ENCODE measurements at places on chromosomes 4 and X.
A peak's percentile ranks its signal among the peaks of the same experiment; 100 is the strongest.

GRCh38 chr4:99608417-99608816, 33.8 kb downstream of the MTTP start:
- no peak for DNase-seq

DNA sequence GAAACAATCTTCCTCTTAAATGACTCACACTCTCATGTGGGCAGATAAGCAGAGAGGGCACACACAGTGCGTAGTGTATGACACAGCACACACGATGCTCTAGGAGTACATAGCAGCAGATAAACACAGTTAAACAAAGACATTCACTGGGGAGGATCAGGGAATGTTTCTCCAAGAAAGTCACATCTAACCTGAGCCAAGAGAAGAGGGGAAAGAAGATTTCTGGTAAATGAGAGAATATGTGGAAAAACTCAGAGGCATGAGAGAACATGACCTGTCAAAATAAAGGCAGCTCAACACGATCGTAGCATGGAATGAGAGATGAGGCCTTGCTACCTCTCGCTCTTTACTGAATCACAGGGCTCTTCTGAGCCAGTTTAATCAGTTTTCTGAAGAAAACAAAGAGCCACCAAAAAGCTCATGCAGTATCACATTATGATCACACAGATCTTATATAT, 251.0 kb downstream of the ANK2 start:
- DNase-seq, result peak; percentile 68

DNA sequence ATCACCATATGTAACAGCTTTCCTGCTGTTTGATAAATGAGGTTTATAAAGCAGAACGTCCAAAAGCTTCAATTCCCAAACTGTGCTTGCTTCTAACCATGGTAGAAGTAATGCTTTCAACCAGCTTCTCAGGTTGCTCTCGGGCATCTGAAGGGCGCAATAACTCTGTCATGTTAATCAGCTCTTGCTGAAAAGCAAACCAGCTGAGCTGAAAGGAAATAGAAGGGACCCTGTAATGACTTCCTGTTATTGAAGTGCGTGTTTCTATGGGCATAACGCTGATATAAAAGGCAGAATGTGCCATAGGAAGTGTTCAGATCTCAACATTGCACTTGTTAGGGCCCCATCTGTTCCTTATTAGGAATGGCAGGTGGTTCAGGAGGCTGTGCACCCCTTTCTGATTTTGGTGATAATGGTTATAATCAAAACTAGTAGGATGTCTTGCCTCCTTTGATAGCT, 21.2 kb downstream of the HERC3 start:
- DNase-seq, result no peak

- no peak for DNase-seq
Observed at GRCh38 chr4:38950159-38950558, 82.0 kb downstream of the TMEM156 start.

GRCh38 chr4:76301068-76301774, 5.3 kb upstream of the STBD1 start:
- DNase-seq, result peak; percentile 64

GRCh38 chrX:150160656-150161055, 202.5 kb upstream of the MAMLD1 start:
- no peak for DNase-seq

GRCh38 chr4:169335331-169335730, 64.6 kb upstream of the SH3RF1 start:
- no peak for DNase-seq

DNA sequence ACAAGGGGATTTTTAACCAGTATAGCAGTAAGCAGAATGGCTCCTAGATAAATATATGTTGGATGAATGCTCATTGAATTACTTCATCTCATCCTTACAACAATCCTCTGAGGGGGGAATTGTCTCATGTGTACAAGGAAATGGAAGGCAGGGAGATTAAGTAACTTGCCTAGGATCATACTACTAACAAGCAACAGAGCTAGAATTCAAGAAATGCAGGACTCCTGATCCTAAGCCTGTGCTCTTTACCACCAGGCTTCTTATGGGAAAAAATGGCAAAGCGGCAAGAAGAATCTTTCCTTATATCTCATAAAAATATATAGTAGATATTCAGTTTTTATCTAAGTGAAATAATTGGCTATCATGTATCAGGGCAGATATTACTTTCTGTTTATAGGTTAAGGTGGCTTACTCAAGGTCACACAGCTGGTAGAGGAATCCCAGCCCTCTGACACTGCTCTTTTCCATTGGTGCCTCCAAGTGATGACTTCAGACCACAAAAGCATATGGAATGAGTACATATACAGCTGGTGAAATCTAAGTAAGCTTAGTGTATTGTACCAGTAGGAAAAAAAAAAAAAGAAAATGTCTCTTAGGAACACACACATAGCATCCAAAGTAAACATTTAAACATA, 2.1 kb downstream of the ABHD18 start:
- DNase-seq, result no peak

- no peak for DNase-seq
Observed at GRCh38 chrX:6465756-6466155, 69.2 kb downstream of the VCX3A start.

GRCh38 chr4:148557793-148558192, 115.6 kb upstream of the NR3C2 start:
- DNase-seq, result no peak

GRCh38 chr4:37935026-37935425, 25.2 kb upstream of the PTTG2 start:
- DNase-seq, result no peak

DNA sequence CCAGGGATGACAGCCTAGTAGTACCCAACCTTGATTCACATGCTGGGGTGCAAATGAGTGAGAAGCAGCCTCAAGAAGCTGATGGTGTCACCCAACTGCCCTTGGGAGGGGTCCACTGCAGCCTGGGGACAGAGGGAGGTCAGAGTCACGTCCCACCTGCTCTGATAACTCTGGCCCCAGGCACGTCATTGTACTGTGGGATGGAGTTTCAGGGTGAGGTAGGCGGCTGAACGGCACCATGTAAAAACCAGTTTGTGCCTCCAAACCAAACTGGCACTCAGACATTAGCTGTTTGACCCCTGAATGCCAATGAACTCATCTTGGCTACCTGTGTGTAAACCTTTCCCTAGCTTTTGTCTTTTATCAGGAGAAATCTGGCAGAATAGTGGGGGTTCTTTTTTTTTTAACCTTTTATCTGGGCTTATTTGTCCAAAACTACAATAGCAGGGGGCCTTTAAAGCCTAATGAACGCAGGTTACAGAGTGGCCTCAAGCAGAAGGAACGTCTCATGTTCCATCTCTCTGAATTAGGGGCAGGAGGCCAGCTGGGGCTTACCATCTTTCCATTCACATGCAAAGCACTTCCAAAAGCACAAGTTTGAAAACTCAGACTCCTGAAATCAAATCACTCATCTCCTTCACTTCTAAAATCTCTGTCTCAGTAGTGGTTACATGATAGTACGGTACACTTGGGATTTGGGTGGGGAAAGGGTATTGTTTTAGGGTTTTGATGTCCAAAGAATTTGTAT, 89.4 kb downstream of the IRF2 start:
- no peak for DNase-seq

GRCh38 chr4:143076723-143077122, 108.0 kb upstream of the USP38 start:
- peak; percentile 85 for DNase-seq

GRCh38 chr4:80926446-80926845, 104.1 kb upstream of the BMP3 start:
- no peak for DNase-seq

DNA sequence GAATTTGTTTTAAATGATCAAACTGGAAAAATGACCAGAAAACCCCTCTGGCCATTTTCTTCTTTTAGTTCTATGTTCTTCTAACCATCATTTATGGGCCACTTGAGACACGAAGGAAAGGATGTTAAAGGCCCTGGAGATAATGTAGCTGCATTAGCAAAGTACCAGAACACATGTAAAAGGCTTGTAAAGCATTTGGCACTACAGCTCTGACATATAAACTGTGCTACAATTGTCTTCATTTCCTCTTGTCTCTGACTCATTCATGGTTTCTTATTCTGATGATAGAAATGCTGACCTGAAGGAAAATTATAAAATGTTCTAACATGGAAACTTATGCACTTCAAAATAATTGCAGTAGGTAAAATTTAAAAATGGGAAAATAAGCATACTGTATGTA, 388.7 kb downstream of the FAT4 start:
- DNase-seq, result no peak

DNA sequence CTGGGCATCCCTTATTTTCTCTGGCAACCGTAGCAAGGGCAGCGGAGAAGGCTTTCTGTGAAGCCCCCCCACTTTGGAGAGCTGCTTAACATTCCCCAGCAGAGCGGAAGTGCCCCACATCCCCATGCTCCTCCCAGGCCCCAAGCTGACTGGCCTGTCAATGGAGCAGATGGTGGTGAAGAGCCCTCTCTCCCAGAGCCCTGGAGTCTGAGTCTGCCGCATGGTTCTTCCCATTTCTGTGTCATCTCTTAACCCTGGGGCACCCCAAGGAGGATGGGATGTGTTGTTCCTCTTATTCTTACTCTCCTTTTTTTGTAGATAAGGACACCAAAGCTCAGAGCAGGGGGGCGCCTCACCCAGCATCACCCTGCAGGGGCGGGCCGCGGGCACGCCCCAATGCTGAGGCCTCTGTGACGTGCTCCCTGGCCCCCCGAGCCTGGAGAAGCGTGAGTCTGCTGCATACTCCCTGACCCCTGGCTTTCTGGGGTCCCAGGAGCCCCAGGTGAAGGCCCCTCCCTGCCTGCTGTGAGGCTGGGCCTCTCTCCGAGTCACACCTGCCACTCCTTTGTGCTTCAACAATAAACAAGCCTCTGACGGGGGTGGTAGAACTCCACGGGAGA, 35.9 kb downstream of the ADRA2C start:
- DNase-seq, result no peak

DNA sequence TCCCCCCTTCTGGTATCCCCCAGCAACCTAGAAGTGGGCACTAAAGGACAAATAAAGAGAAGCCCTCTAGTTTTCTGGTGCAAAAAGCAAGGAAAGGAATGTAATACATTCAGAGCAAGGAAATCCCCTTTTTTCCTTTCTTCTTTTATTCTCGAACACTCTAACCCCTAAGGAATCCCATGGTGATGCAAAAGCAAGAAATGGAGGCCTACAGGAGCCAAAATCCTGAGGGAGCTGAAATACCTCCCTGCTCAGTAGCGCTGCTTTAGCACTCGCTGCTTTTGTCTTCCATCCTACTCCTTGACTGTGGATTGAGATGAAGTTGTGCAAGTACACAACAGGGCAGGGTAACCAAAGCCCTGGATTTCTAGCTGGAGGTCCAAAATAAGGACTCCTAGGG, 251.0 kb downstream of the PRDM5 start:
- no peak for DNase-seq

GRCh38 chr4:127781300-127782024, 660 bp upstream of the HSPA4L start:
- DNase-seq, result peak; percentile 33

DNA sequence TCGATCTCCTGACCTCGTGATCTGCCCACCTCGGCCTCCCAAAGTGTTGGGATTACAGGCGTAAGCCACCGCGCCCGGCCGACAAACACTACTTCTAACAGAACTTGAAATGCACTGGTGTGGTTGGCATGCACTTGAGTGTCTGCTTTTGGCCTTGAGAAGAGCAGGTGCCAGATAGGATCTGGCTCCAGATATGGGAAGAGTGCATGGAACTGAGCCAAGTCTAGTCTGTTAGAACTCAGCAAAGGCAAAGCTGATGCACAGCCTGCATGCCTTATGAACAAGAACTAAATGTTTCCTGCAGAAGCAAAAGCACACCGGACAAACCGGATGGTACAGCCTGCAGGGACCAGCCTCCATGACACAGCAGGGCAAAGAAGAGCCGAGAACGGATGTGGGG, 35.1 kb upstream of the TBL1X start:
- DNase-seq, result no peak

- no peak for DNase-seq
Observed at GRCh38 chrX:39716401-39716800, 381.4 kb downstream of the BCOR start.

DNA sequence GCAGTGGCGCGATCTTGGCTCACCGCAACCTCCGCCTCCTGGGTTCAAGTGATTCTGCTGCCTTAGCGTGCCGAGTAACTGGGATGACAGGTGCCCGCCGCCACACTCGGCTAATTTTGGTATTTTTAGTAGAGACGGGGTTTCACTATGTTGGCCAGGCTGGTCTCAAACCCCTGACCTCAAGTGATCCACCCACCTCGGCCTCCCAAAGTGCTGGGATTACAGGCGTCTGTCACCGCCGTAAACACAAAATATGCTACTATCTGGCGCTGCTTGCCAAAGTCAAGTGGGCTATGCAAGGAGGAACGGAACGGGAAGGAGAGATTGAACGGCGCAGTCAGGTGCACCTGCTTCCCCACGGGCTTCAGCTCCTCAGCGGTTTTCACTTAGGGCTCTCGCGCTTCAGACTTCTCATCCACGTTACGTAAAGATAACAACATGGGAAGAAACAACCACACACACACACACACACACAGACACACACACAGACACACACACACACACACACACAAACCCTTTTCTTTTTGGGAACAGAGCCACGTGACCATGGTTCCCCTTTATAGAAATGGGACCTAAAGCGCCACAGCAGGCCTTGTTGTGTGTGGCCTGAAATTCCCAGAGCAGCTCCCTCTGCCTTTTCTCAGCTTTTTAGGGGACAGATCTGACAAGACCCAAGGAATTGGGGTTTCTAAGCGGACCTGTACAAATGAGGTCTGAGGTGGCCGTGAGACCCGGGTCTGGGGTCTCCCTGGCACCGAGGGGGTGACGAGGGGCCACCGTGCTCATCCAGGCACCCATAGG, 1.5 kb downstream of the P2RY8 start:
- no peak for DNase-seq

DNA sequence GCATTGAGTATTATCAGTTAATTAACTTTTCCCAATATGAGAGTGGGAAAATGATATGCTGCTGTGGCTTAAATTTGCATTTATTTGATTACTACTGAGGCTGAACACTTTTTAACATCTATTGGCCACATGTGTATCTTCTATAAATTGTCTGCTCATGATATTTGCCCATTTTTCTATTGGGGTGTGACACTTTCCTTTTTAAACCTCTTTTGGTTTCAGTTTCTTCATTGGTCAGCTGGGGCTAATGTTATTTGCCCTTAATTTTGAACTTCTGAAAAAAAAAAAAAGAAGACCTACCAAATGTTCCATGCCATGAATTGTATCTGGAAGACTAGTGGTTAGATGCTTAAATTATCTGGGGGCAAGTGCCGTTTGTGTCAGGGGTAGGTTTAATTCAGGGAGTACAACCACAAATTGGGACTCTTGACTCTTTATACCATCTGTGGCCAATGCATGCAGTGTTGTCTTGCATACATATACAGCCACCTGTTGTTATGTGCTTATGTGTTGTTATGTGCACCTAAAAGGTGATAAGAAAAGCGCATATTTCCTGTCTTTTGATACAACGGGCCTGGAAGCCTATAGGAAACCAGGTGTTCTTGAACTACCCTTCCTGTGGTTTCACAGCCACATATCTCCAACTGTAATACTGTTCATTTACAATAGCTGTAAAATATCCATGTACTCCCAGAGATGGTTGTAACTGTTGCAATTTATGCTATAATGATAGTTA, 49.0 kb downstream of the SH2D1A start:
- DNase-seq, result no peak

GRCh38 chr4:168771251-168771650, 238.8 kb downstream of the CBR4 start:
- no peak for DNase-seq
